Endothelial cell of umbilical vein (primary cell): ENCODE measurements at places on chromosomes 7 and 10. TPM values are rescaled to one million over a fixed set of nuclear protein-coding genes. Genes with fewer than 3 reads are reported as not detected.

GRCh38 chr10:43819464-43820230 lies 171.0 kb upstream of the ZNF32 start:
- no peak for DNase-seq

DNA sequence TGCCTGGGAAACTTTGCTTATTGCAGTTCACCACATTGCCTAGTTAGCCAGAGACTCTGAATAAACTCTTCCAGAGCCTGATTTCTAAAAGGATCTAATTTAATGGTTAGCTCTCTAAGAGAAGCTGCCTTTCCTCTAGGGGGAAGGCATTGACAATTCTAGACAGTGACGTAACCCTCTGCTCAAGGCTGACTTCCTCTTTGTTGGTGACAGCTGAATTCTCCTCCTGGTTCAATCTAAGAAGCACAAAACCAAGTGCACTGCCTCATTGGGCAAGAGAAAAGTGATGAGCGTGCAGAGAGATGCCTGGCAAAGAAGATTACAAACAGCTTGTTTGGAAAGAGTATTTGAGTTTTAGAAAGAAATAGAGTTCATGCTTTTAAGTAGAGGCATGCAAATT lies 102.7 kb downstream of the MACC1 start:
- no peak for DNase-seq

GRCh38 chr7:108345710-108346336 lies 110.4 kb downstream of the NRCAM start:
- DNase-seq: no peak

- DNase-seq: no peak
Measured at GRCh38 chr10:32166365-32166764, 110.1 kb upstream of the KIF5B start.

- DNase-seq: no peak
Measured at GRCh38 chr10:75018251-75018650, 93.2 kb upstream of the SAMD8 start.

DNA sequence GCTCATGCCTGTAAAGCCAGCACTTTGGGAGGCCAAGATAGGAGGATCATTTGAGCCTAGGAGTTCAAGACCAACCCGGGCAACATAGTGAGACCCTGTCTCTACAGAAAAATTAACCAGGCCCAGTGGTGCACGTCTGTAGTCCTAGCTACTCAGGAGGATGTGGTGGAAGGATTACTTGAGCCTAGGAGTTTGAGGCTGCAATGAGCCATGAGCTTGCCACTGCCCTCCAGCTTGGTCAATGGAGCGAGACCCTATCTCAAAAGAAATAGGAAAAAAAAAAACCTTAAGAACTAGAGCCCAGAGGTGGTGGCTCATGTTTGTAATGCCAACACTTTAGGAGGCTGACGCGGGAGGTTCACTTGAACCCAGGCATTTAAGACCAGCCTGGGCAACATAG lies 2.2 kb downstream of the STRA8 start:
- no peak for DNase-seq

DNA sequence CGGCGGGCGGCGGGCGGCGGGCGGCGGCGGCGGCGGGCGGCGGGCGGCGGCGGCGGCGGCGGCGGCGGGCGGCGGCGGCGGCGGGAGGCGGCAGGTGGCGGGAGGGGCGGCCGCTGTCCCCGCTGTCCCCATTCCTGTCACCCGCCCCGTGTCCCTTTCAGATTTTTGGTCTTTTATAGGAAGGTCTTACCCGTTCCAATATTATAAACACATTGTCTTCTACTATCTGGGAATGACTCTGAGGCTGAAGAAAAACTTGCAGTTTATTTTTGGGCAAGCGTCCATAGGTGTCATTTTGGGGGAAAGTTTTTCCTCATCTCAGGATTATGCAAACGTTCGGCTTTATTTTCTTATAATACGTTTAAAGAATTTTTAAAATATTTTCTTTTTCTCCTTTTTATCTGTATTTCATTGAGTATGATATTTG lies 578 bp downstream of the ZNF713 start:
- DNase-seq: no peak

DNA sequence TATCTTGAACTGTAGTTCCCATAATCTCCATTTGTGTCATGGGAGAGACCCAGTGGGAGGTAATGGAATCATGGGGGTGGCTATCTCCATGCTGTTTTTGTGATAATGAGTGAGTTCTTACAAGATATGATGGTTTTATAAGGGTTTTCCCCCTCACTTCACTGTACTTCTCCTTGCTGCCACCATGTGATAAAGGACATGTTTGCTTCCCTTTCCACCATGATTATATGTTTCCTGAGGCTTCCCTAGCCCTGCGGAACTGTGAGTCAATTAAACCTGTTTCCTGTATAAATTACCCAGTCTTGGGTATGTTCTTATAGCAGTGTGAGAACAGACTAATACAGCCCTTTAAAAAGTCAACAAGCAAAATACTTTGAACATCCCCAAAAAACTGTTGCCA lies 427.7 kb downstream of the HTR7 start:
- peak; percentile 55 for DNase-seq

GRCh38 chr7:30178748-30179436 lies 44.1 kb downstream of the MTURN start:
- DNase-seq: no peak

DNA sequence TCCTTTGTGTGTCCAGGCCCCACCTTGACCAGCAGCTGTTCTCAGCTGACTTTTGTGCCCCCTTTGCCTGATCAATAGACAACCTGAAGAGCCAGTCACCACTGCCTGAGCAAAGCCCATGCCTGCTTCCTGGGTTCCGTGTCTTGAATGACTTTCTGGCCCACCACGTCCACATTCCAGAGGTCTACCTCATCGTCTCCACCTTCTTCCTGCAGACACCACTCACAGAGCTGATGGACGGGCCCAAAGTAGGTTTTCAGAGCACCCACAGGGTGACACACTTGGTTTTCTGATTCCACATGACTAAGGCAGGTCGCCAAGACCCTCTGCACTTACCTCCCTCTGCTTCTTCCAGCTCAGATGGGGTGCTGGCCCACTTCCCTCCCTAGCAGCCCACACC lies 126.8 kb downstream of the WDFY4 start:
- DNase-seq: no peak

GRCh38 chr10:49579621-49580020 lies 30.5 kb upstream of the SLC18A3 start:
- DNase-seq: no peak

GRCh38 chr10:85607043-85607695 lies 759.4 kb downstream of the GRID1 start:
- no peak for DNase-seq

DNA sequence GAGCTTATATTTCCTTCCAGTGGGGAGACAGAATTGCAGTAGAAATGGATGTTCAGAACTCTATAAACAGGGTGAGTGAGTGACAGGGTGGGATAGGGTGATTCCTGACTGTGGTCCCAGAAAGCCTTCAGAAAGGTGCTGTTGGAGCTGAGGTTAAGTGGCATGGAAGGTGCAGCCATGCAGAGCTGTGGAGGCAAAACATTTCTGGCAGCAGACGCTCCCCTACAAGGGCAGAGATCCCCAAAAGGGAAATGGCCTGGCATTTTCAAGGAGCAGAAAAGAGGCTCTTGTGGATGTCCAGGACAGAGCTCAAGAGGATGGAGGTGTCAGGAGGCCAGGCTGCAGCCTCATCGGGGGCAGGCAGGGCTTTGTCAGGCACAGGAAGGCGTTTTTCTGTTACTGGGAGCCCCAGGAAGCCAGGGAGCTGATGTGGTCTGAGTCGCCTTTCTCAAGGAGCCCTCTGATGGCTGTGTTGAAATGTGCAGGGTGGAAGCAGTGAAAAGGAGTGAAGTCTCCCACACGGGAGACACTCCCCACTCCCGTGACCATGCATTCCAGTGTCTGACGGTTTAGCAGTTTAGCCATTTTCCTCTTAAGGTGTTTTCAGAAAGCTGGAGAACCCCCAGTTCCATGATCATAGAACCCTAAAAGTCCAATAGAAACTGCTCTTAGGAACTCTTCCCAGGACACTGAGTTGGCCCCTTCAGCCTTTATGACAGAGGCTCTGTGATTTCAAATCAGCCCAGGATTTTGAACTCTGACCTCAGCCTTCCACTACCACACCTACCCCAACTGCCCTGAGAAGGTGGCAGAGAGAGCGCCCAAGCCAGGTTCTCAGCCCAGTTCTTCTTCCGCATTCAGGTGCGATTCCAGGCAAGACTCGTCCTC lies 96.2 kb downstream of the C10orf105 start:
- peak; percentile 21 for DNase-seq

- DNase-seq: no peak
Measured at GRCh38 chr10:124665980-124666379, 78.2 kb downstream of the FAM53B start.

GRCh38 chr10:133335246-133336117 lies 1.2 kb downstream of the CALY start:
- no peak for DNase-seq

GRCh38 chr7:100693312-100694097 lies 545 bp downstream of the GIGYF1 start:
- peak; percentile 23 for DNase-seq

DNA sequence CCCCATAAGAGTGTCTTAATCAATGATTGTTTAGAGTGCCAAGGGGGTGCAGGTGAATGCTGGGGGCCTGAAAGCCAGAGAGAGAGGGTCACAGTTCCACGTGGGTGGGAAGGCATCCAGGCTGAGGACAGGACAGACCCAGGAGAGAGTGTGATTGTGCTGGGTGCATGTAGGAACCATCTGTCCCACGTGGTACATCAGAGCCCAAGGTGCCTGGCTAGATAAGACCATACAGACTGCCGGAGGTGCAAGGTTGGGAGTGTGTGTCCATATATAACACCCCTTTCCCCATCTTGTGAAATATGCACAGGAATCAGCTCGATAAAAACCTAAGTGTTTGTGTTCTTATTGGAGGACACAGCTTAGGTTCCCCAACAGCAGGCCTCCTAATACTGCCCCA lies 85.5 kb downstream of the WIPF3 start:
- DNase-seq: no peak

DNA sequence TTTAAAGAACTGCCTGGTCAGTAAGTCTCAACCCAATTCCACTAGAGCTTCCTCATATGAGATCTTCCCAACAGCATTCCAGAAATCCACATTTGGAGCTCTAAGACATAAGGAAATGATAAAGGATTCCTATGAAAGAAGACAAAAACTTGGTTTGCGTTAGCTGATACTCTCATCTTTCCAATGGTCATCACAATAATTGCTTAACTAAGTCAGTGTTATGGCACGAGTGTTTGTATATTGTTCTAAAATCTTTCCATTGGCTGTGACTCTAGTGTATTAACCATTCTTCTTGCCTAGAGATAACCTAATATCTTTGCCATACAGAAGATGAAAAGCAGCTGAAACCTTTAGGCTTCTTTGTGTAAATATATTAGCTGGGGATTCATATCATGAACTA lies 289.0 kb downstream of the SNX13 start:
- DNase-seq: no peak

The TMEM176B gene
- 0.13 and 0.23 TPM in 2 replicates for polyA plus RNA-seq

The DPY19L1 gene
- polyA plus RNA-seq: 23.9 and 30.9 TPM in 2 replicates

The OLAH gene
- 0.13 and 0.26 TPM in 2 replicates for polyA plus RNA-seq
